ENCODE measurements at places on chromosomes 5 and 9. TPM values are rescaled to one million over a fixed set of nuclear protein-coding genes. Genes with fewer than 3 reads are reported as not detected.

SOHLH1 gene
- not detected for total RNA-seq

ZNF354C gene
- 7.9 TPM for total RNA-seq

LECT2 gene
- total RNA-seq = not detected

IL5 gene
- total RNA-seq = not detected

DBH gene
- total RNA-seq = not detected

PCDHB16 gene
- 0.15 TPM for total RNA-seq

HSPB3 gene
- total RNA-seq = 0.33 TPM

INSL4 gene
- total RNA-seq = not detected

CD14 gene
- total RNA-seq = 0.50 TPM

PTPRD gene
- total RNA-seq = 13.1 TPM

ERAP2 gene
- total RNA-seq = 6.8 TPM

BTNL3 gene
- not detected for total RNA-seq

SPATA9 gene
- 0.29 TPM for total RNA-seq

AMBP gene
- total RNA-seq = 0.17 TPM

PIP5K1B gene
- not detected for total RNA-seq

TICAM2 gene
- 11.8 TPM for total RNA-seq

PTGES gene
- 84.5 TPM for total RNA-seq

TSSK1B gene
- 0.15 TPM for total RNA-seq

ITGA2 gene
- total RNA-seq = 24.5 TPM

FAM78A gene
- total RNA-seq = 0.29 TPM

ARSI gene
- 12.1 TPM for total RNA-seq

PTGR1 gene
- total RNA-seq = 161 TPM

EDIL3 gene
- 40.4 TPM for total RNA-seq

PAPPA gene
- total RNA-seq = 8.7 TPM

ADAMTS13 gene
- 6.0 TPM for total RNA-seq

RALGDS gene
- 32.4 TPM for total RNA-seq

PCSK5 gene
- 10.1 TPM for total RNA-seq

STKLD1 gene
- 1.2 TPM for total RNA-seq

GRM6 gene
- total RNA-seq = not detected

SPATA31D4 gene
- not detected for total RNA-seq

PCDHGA1 gene
- 2.3 TPM for total RNA-seq

All from smooth muscle cell of trachea (primary cell).